ENCODE measurements at places on chromosomes 2 and 18.

- DNase-seq = no peak
Measured at GRCh38 chr2:233062451-233062850, 2.3 kb downstream of the INPP5D start.

DNA sequence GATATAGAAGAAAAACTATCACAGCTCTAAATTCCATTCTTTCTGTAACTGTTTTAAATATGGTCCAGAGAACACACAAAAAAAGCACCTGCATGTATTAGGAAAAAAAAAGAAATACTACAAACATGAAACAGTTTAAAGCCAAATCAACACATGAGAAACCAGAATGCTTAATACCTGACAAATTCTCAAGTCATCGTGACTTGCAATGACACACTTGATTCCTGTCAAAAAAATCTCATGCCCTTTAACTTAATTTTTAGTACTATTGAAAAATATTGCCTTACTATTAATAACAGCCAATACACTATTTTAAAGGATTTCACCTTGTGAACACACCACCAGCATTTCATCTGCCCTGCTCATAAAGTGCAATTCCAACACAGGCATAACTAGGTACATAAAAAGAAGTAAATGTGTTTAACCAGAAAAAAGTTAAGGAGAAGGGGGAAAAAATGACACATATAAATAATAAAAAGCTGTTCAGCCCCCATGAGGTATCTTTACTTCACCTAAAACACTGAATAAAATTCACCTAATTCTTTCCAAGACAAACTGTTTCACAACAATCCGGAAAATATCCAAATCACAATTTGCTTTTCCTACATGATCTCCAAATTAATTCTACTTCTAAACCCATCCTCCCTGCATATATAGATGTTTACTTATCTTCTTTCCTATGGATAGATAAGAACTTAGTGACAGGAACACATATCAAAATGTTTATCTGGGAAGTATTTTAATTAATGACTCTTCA is 10.8 kb downstream of the ROCK2 start:
- no peak for DNase-seq

- DNase-seq = no peak
Measured at GRCh38 chr2:173048897-173049661, 26.6 kb upstream of the MAP3K20 start.

- DNase-seq = no peak
Measured at GRCh38 chr2:81583311-81584108, 1279.0 kb upstream of the LRRTM1 start.

DNA sequence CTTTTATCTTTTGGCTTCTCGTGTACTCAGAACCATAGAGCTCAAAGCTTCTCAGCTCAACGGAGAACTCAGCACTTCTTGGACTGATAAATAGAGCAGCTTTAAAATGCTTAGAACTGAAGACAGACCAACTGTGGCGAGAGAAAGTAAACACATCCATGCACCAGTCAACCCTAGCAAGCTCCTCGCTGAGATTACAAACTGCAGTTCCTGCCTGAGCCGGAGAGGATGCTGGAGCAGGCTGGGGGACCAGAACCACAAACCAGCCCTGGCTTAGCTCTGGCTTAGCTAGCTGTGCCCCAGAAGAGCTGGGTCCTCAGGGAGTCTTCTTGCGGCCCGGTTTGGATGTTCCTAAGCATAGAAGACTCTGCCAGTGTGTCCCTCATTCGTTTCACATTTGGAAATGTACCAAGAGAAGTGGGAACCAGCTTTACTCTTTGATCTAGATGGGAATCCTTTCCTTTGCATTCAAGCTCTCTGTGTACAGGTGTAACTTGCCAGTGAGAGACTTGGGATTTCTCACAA is 5.6 kb downstream of the PAX8 start:
- peak; percentile 30 for DNase-seq
